ENCODE measurements at places on chromosomes 6 and 20.

- DNase-seq: no peak
These were observed 72.8 kb downstream of the SESN1 start for GRCh38 chr6:109021870-109022269.

GRCh38 chr6:136793363-136793762 is 1.1 kb upstream of the MAP3K5 start:
- peak; percentile 66 for DNase-seq

GRCh38 chr6:167703347-167703746 is 123.4 kb upstream of the AFDN start:
- DNase-seq: no peak

GRCh38 chr6:19450651-19451050 is 386.5 kb upstream of the ID4 start:
- DNase-seq: no peak

- DNase-seq: no peak
These were observed 60.5 kb upstream of the SLCO4A1 start for GRCh38 chr20:62581806-62582205.

- DNase-seq: no peak
These were observed 87.6 kb downstream of the YTHDF1 start for GRCh38 chr20:63128367-63128766.

GRCh38 chr6:138991206-138991605 is 3.2 kb upstream of the REPS1 start:
- DNase-seq: no peak

- DNase-seq: no peak
These were observed 88.3 kb downstream of the FAM50B start for GRCh38 chr6:3937438-3937837.

DNA sequence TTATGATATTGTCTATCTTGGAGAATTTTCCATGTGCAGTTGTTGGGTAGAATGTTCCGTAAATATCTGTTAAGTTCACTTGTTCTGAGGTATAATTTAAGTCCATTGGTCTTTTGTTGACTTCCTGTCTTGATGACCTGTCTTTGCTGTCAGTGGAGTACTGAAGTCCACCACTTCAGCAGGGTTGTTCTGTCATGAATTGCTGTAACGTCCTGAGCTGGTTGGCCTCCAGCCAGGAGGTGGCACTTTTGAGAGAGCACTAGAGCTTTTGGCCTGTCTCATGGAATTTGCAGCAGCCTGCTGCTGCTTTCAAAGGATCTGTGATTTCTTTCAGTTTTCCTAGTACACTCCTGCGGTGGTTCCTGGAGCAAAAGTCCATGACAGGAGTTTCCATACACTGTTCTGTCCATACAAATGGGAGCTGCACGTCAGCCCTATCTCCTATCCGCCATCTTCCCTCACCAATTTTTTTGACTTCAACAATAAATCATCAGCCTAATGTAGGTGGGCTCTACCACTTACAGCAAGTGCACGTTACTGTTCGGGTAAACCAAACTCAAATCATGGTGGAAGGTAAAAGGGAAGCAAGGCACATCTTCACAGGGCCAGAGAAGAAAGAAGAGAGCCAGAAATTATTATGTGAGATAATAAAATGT is 46.9 kb upstream of the TRERF1 start:
- no peak for DNase-seq

DNA sequence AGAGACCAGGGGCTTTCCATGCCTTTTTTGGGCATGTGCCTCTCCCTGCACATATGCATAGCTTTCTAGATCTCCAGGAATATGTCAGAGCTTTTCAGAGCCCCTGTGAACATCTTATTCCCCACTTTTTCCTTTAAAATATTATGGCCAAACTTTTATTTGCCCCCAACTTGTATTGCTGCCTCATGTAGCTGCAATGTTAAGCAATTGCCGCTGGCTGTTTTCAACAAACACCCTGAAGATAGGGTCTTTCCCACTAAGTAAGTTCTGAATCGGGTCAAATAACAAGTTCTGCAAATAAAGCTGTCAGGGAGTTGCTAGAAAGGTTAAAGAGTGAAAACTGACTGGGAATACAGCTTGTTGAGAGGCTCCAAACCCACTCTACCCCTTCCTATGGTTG is 42.3 kb downstream of the EBF4 start:
- no peak for DNase-seq

DNA sequence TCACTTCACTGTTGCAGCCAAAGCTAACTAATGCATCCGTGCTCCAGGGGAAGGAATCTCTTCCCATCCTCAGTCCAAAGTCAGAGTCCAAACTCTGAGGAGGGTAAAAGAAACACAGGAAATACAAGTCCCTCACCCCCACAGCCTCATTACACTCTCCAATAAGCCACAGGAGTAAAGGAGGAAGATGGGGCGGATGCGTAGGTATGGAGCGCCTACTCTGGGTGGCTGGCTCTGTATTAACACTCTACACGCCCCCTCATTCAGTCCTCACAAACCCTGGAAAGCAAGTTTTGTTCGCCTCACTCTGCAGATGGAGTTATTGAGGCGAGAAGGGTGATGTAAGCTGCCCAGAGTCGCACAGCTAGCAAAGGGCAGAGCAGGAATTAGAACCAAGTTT is 242.9 kb downstream of the NRN1 start:
- DNase-seq: no peak

DNA sequence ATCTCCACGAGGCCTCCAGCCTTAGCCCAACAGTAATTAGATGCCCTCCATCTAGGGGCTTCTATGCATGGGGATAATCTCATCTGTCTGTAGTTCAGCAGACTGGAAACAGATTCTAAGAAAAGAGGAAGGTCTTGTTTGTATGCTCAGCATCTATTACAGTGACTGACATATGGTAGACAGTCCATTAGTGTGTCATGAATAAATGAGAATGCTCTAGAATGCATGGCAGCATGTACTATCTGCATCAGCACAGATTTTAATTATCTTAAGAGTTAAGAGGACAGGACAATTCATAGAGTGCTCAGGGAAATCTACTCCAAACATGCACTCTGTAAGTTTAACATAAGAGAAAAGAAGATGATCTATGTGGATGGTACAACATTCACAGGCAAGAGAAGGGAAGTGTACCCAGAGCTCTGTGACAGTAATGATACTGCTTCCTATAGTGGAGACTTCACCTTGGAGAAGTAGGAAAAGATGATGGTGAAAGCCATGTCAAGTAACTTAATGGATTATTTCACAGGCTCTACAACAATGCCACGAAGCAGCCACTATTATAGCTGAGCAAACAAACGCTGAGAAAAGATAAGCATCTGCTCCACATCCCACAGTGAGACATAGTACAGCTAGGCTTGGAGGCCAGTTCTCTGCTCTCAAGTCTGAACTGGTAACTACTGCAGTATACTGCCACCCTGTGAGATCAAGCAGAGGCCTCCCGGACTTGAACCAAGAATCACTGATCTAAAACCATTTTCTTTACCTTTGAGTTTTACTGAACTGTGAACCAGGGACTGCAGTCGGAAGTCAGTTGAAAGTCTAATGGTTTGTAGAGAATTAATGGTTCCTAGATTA is 309.2 kb upstream of the SPTLC3 start:
- DNase-seq: no peak

- DNase-seq: no peak
These were observed 35.1 kb downstream of the LRFN2 start for GRCh38 chr6:40551966-40552505.

DNA sequence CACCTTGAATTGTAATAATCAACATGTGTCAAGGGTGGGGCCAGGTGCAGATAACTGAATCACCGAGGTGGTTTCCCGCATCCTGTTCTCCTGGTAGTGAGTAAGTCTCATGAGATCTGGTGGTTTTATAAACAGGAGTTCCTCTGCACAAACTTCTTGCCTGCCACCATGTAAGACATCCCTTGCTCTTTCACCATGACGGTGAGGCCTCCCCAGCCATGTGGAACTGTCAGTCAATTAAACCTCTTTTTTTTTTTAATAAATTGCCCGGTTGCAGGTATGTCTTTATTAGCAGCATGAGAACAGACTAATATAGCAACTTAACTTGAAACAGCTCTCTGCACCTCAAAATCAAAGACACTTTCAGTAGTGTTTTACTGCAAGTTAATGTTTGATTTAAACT is 121.6 kb downstream of the OGFRL1 start:
- DNase-seq: peak; percentile 30

DNA sequence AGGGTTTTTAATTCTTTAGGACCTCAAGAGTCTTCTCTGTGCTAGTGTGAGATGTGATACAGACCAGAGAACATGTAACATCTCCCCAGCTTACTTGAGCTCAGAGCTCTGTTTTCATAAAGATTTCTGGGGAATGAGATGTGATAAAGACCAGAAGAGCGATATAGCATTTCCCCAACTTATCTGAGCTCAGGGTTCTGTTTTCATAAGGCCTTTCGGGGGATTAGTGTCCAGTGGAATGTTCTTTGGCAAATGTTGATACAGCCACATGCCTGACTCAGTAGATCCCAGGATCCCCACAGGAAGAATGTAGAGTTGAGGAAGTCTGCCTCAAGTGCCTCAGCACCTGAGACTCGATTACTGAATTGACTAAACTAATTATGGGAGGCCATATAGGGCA is 18.7 kb upstream of the TOP1 start:
- no peak for DNase-seq

GRCh38 chr6:169035385-169036240 is 218.0 kb downstream of the THBS2 start:
- DNase-seq: no peak

DNA sequence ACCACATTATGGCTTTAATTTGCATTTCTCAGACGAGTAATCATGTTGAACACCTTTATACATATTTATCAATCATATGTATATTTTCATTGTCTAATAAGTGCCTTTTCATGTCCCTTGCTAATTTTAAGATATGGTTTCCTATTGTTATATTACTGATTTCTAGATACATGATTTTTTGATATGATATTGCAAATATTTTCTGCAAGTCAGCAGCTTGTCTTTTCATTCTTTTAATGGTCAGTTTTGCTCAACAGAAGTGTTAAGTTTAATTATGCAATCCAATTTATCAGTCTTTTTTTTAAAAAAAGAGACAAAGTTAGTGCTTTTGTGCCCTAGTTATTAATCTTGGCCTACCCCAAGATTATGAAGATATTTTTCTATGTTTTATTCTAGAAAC is 1377.8 kb upstream of the CITED2 start:
- no peak for DNase-seq

DNA sequence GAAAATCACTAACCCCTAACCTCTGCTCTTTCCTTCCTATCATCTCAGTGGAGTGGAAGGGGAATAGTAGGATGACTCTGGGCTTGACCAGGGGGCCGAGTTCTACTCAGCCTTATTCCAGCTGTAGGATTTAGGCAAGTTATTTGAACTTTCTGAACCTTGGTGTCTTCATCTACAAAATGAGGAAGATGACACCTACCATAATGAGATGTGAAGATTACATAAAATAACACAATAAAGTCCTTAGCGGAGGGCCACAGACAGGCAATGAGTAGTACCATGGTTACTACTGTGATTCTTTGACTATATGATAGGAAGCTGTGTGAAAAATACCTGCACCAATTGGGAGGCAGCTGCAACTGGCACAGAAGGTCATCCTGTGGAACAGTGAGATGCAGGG is 53.6 kb upstream of the PIM1 start:
- DNase-seq: no peak

DNA sequence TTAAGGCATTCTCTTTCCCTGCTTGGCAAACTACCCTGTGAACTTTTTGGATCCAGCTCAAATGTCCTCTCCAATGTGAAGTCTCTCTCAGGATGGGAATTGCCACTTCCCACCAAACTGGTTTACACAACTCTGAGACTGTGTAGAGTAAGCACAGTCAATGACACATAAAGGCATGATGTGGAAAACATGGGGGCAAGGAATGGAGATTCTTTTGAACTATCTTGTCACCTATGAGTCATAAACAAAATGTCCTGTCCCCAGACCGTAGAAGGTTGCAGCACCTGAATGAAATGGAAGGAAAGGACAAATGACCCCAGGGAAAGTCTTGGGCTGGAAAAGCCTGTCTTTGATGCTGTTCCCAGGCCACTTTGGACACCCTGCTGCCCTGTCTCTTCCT is 11.0 kb upstream of the KIF13A start:
- DNase-seq: no peak

GRCh38 chr6:108163644-108164542 is 1.9 kb upstream of the NR2E1 start:
- DNase-seq: no peak

GRCh38 chr6:110033749-110034666 is 55.9 kb downstream of the GPR6 start:
- DNase-seq: no peak

- DNase-seq: no peak
These were observed 145.7 kb downstream of the RFX6 start for GRCh38 chr6:117022774-117023173.

- no peak for DNase-seq
These were observed 19.7 kb upstream of the TLDC2 start for GRCh38 chr20:36856195-36856594.

- DNase-seq: no peak
These were observed 351.2 kb downstream of the CD83 start for GRCh38 chr6:14468647-14469321.

- DNase-seq: no peak
These were observed 49.1 kb upstream of the CCN2 start for GRCh38 chr6:132000296-132000695.

GRCh38 chr6:106185615-106186014 is 99.5 kb downstream of the PRDM1 start:
- DNase-seq: peak; percentile 34

DNA sequence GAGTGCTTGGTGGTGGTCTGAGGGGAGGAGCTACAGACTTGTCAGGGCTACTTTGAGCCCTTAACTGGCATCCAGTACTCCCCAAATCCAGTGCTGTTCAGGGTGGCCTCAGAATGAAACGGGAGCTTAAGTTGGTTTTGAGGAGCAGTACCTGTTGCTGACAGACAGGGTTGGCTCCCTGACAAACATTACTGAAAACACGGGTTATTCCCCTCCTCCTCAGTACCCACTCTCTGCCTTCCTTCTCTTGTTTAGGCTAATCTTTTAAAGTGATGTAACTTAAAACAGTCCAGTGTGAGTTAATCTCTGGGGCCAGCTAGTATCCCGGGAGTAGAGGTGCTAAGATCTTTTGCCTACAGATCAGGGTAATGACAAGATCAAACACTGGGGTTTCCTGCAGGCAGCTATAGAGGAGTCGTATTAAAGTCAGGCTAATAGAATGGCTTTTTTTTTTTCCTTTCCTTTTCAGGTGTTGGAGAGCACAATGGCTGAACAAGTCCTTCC is 3.7 kb downstream of the TNFAIP3 start:
- peak; percentile 86 for DNase-seq

GRCh38 chr6:137497721-137498463 is 3.7 kb upstream of the OLIG3 start:
- DNase-seq: no peak
